ENCODE measurements at places on chromosomes 3 and 15. TPM values are rescaled to one million over a fixed set of nuclear protein-coding genes. Genes with fewer than 3 reads are reported as not detected.
A peak's percentile ranks its signal among the peaks of the same experiment; 100 is the strongest.

GRCh38 chr3:11564577-11565001 is 79.1 kb downstream of the VGLL4 start:
- no peak for DNase-seq

GRCh38 chr3:180265551-180265950 is 228.8 kb upstream of the PEX5L start:
- no peak for DNase-seq

- DNase-seq: no peak
These were observed 24.6 kb downstream of the CDIN1 start for GRCh38 chr15:36603987-36604386.

DNA sequence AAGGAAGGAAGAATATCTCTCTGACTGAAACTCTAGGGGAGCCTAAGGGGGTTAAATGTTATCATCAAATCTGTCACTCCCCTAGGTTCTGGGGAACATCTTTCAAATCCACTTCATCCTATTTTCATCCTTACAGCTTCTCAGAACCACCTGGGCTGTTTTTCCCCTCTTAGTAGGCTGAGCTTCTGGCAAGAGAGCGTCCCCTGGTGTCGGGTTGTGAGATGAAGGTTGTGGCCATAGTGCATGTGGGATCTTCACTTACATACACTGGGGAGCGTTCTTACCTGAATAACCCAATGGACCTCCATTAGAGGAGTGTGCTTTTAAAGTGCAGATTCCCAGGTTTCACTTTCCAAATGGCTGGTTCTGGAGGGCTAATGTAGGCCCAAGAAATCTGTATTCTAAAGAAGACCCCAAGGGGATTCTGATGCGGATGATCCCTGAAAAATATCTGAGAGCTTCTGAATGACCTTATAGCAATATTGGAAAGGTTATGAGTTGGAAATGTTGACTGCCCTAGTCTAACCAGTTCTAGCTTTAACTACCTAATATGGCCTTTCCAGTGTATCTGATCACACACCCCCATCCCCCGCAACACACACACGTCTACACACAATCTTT is 663.7 kb downstream of the AGBL1 start:
- peak; percentile 31 for DNase-seq

PLA2G4E gene
- polyA plus RNA-seq: not detected

DNA sequence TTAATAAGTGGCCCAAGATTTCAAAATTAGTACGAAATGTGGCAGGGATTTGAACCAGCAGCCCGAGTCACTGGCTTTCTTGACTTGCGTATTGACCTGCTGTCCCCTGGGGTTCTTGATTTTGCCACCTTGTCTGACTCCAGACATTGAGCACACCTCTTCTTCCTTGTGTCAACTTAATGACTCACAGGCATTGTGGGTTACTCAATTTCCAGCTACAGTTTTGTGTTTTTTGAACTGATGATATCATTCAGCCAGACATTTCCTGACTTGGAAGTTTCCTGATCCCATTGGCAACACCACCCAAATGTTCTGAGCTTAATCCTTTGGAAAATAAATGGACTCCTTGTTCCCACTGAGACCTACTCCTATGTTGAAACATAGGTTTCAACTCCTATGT is 64.2 kb downstream of the MOBP start:
- no peak for DNase-seq

DNA sequence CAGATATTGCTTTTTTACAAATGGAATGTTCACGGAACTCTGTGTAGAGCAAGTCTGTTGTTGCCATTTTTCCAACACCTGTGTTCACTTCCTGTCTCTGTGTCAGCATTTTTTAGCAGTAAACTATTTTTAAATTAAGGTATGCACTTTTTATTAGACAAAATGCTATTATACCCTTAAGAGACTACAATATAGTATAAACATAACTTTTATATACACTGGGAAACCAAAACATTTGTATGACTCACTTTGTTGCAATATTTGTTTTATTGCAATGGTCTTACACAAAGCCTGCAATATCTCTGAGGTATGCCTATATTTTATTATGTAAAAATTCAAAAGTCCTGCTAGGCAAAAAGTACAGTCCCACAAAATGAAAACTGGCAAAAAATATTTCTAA is 39.8 kb upstream of the FGF7 start:
- no peak for DNase-seq

DNA sequence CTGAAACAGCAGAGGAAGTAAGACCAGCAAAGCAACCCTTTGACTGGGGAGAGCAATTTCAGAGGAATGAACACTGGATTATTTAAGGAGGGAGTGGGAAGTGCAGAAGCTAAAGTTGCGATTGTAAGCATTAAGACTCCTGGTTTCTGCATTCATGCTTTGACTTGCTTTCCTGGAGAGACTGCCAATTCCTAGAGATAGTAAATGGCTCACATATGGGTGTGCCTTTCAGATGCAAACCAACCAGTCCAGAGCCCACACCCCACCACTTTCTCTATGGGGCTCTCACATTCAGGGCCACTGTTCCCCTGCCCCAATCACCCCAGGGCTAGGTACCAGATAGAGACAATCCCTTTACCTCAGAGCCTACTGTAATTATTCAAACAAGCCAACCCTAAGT is 200.9 kb upstream of the EIF1B start:
- no peak for DNase-seq

SH2D7 gene
- 0.98 TPM for polyA plus RNA-seq

DNA sequence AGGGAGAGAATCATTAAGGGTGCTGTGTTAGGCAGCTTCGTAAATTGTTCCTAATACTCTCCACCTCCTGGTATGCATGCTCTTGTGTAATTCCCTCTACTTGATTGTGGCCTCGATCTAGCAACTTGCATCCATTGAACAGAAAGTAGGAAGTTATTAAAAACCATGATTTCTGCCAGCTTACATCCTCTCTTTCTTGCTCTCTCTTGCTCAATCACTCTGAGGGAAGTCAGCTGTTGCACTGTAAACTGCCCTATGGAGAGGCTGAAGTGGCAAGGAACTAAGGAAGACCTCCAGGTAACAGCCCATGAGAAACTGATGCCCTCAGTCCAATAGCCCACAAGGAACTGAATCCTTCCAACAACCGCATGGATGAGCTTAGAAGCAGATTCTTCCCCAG is 92.6 kb downstream of the ERC2 start:
- DNase-seq: no peak

- no peak for DNase-seq
These were observed 55.2 kb downstream of the ARNT2 start for GRCh38 chr15:80459380-80459779.

- no peak for DNase-seq
These were observed 12.1 kb upstream of the CNBP start for GRCh38 chr3:129195731-129196256.

- DNase-seq: peak; percentile 24
These were observed 420.5 kb upstream of the NAALADL2 start for GRCh38 chr3:174438501-174439145.

- DNase-seq: no peak
These were observed 46.2 kb upstream of the PRTG start for GRCh38 chr15:55789066-55789660.

DNA sequence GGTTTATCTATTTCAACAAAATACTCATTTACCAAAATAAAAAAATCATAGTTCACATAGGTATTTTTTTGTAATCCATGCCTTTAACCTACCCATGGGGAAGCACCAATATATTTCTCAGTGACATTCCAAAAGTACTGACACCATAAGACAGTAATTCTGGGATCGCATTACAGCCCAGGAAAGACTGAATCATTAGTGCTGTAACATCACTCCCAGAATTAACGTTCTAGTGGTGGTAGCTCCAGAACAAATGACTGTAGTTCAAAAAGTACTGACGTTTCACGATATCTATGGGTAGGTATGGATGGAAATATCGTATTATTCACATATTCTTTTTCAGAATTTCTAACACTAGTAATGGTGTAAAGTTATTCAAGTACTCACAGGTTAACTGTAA is 54.3 kb upstream of the NEK10 start:
- peak; percentile 7 for DNase-seq

CSPG4 gene
- 6.4 TPM for polyA plus RNA-seq

- peak; percentile 50 for DNase-seq
These were observed 2.0 kb downstream of the SMC4 start for GRCh38 chr3:160401291-160402095.

DNA sequence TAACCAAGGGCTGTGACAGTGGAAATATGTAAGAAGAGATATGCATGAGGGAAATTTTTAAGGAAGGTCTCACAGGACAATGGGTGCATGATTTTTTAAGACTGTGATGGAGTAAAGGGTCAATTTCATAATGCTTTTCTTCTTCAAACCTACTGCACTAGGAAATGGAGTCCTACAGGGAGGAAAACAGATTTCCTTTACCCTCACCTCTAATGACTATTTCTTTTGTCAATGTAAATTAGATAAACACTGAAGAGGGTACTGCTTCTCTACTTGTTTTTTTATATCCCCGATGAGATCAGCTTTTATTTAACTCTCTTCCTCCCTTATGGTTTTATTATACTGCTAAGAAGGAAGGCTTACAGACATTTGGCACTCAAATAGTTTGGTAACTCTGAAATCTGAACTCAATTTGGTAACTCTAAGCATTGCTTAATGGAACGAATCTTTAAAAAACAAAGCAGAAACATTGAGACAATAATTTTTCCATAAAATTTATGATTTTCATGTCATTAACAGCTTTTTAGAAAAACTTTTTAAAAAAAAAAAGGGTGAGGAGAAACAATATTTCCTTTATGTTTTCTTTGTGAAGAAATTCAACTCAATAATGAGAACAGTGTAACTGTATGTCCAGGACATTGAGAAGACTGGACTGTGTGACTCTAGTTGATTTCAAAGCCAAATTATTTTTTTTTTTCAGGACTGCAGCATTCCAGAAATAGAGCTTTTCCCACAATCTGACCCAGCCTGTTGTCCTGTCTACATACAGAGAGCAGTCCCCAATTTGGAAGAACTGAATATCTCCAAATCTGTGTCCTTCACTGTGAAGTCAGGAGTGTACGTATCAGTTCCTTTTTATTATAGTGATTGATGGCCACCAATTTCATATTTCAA is 64.4 kb downstream of the CRYBG3 start:
- DNase-seq: no peak

DNA sequence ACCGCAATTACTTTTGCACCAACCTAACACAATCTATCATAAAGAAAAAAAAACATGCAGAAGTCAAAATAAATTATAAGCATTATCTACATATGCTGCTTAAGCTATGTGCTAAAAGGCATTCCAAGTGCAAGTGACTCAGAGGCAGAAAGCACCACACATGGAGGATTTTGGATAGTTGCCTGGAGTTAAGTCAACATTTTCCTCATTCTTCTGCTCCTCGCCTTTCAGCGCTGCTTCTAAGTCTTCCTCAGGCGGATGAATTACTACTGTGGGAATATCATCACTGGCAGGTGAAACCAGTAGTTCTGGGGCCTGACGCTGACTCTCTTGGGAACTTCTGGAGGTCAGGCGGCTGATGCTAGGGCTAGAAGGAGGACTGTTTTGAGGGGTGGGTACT is 53.1 kb downstream of the SLC4A7 start:
- DNase-seq: peak; percentile 43
